Stimulated activated CD8-positive, alpha-beta memory T cell treated with anti-CD3 and anti-CD28 coated beads, Interleukin-2, amount 100 ng/mL, for 48 hours (primary cell): ENCODE measurements at places on chromosomes 16 and 17.
A peak's percentile ranks its signal among the peaks of the same experiment; 100 is the strongest.

- DNase-seq, result no peak
These were observed 13.7 kb downstream of the ZNF213 start for GRCh38 chr16:3148256-3149192.

- no peak for DNase-seq
These were observed 48.7 kb downstream of the PGS1 start for GRCh38 chr17:78427140-78427539.

GRCh38 chr17:2244545-2245525 lies 58.8 kb downstream of the SMG6 start:
- DNase-seq, result peak; percentile 71

DNA sequence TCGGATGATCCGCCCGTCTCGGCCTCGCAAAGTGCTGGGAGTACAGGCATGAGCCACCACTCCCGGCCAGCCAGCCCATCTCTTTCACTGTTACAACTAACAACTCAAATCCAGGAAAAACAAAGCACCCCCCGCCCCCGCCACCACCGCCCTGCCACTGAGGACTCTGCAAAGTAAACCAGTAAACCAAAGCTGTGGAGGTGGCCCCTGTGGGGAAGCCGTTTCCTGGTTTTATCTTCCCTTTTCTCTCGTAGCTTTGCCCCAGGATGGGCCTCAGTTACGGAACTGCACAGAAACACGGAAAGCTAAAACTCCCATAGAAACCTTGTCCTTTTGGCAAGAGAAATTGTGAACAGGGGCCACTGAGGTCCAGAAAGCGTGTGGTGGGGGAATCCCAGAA lies 17.5 kb downstream of the CHMP6 start:
- no peak for DNase-seq

- DNase-seq, result peak; percentile 57
These were observed 7.2 kb upstream of the GRB2 start for GRCh38 chr17:75412455-75413317.

DNA sequence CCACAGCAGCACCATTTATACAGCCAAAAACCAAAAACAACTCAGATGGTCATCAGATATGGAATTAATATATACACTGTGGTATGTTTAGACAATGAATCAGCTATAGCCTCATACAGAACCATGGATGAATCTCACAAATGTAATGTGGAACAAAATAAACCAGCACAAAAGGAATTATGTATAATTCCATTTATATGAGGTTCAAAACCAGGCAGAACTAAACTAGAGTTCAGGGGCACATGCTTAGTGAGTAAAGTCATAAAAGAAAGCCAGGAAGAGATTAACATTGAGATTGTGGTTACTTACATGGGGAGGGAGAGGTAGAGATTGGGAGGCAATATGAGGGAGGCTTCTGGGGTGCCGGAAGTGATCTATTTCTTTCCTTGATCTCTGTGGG lies 231.1 kb downstream of the COPRS start:
- no peak for DNase-seq

DNA sequence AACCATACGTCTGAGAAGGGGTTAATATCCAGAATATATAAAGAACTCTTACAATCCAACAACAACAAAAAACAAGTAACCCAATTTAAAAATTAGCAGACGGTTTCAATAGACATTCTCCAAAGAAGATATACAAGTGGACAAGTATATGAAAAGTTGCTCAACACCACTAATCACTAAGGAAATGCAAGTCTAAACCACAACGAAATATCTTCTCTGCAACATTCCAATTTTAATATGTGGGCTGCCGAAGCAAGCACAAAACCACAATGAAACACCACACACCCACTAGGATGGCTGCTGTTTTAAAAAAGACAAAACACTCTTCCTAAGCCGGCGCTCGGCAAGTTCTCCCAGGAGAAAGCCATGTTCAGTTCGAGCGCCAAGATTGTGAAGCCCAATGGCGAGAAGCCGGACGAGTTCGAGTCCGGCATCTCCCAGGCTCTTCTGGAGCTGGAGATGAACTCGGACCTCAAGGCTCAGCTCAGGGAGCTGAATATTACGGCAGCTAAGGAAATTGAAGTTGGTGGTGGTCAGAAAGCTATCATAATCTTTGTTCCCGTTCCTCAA lies 5.9 kb upstream of the SLC13A2 start:
- no peak for DNase-seq

DNA sequence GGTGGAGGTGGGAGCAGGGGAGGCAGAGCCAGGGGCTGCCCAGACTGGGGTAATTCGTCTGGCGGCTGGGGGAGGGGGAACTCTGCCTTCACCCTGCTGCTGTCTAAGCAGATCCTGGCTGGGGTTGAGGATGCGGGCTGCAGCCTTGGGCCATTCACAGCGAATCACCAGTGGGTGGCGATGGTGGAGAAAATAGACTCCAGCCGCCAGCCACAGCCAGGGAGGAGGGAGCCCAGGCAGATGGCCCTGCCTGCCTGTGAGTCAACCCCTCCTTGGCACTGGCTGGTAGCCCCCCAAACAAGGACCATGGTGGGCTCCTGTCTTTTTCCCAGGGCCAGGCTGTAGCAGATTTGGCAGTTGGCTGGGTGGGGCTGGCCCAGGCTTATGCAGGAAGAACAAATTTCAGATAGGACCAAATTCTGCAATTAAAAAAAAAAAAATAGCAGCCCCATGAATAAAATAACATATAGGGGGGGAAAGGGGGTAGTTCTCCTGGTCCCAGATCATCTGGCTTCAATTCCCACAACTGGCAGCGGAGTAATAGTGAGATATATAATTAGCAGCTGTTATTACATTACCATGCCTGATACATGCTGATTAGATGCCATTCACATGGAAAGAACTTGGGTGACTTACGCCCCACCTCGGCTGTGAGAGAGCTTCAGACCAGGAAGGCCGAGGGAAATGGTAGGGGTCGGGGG lies 41.5 kb upstream of the CDH5 start:
- DNase-seq, result no peak

- DNase-seq, result no peak
These were observed 56.8 kb downstream of the HIC1 start for GRCh38 chr17:2111691-2112090.

GRCh38 chr17:77899498-77899897 lies 59.0 kb upstream of the TNRC6C start:
- DNase-seq, result no peak
